Retina (tissue), 1 donor: ENCODE measurements at places on chromosomes 6 and 20.

GRCh38 chr6:93604951-93605350, 185.6 kb upstream of the EPHA7 start:
- DNase-seq, result peak; percentile 33

DNA sequence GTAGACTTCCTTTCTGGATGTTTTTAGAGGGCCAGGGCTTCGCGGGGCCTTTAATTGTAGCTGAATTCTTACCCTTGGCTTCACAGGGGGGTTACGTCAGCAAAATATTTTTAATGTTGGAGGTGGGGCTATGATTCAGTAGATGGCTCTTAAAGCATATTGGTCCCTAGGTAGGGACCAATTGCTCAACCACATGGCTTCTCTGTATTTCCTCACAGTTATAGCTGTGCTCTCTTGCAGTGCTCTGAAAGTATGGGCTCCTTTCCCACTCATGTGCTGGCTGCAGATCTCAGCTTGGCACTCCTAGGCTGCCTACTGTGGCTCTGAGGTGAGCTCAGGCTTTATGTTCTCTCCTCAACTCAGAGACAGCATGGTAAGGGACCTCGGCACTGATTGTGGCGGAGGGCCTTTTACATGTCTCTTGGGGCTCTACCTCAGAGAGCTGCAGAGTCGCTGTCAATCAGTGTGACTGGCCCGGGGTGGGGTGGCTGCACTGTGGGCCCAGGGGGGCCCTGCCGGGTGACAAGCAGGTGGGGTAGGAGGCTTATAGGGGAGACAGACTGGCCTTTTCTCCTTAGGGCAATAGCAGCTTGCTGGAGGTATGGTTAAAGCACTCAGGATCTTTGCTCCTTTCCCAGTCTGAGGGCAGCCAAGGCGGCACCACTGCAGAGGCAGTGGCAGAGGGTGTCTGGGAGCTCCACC, 318.0 kb downstream of the DOK5 start:
- DNase-seq, result no peak

DNA sequence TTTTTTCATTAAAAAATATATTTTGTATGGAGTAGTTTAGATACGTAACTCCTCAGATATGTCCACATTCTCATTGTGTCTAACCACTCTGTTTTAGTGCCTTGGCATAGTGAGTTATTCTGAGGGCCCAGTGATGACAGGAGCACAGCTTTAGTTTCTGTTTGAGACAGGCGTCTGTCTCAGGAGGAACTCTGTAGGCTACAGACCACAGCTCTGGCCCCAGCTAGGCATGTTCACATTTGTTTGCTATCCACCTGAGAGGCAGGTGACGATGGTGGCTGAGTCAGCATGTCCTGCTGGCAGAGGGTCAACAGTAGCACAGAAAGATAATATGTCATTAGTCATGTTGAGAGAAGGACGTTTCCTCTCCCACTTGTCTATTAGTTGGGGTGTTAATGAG, 16.3 kb downstream of the LRRC1 start:
- DNase-seq, result no peak

- DNase-seq, result no peak
Measured at GRCh38 chr6:14344486-14344885, 226.9 kb downstream of the CD83 start.

DNA sequence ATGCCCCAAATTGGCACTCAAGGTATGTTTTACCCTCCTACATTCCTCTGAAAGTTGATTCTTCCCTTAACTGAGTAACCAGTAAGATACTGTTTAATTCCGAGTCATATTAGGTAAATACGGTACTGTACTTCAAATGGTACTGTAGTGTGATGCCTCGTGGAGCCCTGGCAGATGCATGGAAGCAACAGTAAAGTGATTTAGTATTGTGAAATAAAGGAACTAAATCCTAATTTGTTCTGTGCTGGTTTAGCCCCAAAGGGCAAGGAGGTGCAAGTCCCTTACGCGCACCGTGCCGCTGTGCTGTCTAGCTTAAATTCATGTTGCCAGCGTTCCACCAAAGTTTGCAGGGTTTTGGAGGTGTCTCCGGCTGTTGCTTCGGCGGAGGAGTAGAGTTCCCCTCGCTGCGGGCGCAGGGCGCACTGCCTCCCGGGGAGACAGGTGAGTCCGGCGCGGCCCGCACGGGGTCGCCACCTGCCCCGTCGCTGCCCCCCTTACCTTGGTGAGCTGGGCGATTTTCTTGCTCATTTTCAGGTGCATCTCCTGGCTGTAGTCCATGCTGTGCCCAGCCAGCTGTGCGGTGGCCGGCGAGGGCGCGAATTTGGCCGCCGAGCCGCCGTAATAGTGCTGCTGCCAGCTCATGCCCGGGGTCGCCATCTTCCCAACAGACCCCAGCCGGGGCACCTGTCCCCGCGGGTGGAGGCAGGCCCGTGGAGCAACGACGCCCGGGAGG, 655 bp downstream of the FAM184A start:
- peak; percentile 85 for DNase-seq

GRCh38 chr6:137926985-137927384, 59.9 kb downstream of the TNFAIP3 start:
- DNase-seq, result no peak

- DNase-seq, result no peak
Measured at GRCh38 chr6:75603106-75603420, 1.4 kb downstream of the SENP6 start.

DNA sequence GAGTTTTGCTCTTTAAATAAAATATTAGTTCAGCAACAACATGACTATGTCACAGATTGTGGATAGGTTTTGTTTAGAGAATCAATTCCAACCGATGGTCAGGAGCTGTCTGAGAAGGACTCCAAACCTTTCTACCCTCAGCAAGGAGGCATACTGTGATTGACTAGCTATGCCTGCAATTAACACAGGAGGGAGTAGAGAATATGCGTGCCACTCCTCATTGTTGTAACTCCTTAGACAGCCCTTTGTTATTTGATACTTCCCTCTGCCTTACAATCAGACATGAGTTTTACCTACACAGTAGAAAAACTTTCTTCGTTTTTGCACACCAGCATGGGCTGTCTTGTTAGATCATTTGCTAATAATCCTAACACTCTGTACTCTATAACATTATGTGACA, 796.5 kb downstream of the PRIM2 start:
- no peak for DNase-seq

DNA sequence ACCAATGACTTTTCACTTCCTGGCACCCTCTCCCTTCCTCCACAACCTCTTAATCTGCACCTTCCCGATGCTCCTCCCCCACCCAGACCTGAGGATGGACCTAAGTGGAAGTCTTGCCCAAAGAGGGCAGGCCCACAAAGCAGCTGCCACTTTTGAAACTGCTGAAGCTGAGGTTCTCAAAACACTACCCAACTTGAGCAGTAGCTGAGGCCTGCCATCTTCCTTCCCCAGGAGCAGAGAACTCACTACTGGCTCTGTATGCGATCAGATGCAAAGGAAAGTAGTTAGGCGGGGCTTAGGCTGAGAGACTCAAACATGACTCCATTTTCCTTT, 1.5 kb downstream of the HM13 start:
- DNase-seq, result no peak

GRCh38 chr6:37583261-37583660, 83.6 kb upstream of the CCDC167 start:
- DNase-seq, result no peak

GRCh38 chr6:147341486-147341885, 137.3 kb downstream of the STXBP5 start:
- no peak for DNase-seq

DNA sequence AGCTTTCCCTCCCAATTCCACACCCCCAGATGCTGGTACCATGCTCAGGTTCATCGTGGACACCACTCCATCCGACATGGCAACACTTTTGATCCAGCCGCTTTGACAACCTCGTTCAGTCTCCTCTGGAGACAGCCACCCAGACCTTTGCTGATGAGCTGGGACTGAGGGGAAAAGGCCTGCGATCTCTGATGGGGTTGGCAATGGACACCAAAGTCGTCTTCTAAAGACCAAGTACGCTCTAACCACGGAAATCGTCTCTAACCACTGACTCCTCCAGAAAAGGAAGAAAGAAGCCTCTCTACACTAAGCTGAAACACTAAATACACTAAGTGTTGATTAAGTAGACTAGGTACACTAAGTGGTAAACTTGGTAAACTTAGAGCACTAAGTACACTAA, 26.1 kb upstream of the HLA-E start:
- no peak for DNase-seq

- DNase-seq, result no peak
Measured at GRCh38 chr20:24098886-24099285, 110.3 kb upstream of the GGTLC1 start.

DNA sequence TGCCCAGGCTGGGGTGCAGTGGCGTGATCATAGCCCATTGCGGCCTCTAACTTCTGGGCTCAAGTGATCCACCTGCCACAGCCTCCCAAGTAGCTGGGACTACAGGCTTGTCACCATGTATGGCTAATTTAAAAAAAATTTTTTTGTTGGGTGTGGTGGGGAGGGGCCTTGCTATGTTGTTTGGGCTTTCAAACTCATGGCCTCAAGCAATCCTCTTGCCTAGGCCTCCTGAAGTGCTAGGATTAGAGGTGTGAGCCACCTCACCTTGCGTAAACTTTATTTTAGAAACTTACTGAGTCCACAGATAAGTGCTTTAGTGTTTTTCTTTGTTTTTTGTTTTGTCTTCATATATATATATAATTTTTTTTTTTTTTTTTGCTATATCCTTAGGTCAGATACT, 9.1 kb downstream of the SMAP1 start:
- no peak for DNase-seq

DNA sequence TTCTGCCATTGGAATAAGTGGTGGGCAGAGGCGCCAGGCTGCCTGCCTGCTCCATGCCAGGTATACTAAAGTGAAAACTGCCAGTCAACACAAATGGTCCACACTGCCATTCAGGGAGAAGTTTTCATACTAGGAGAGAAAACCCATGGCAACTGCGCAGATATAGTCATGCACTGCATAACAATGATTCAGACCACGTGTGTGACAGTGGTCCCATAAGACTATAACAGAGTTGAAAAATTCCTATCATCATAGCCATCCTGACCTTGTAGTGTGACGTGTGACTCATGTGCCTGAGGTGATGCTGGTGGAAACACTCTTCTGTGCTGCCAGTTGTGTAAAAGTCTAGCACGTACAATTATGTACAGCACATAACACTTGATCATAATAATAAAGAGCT, 25.1 kb downstream of the ZC3H12D start:
- no peak for DNase-seq

GRCh38 chr6:105270511-105270910, 90.7 kb upstream of the POPDC3 start:
- no peak for DNase-seq

GRCh38 chr6:157070403-157071107, 252.8 kb downstream of the TMEM242 start:
- DNase-seq, result peak; percentile 82

DNA sequence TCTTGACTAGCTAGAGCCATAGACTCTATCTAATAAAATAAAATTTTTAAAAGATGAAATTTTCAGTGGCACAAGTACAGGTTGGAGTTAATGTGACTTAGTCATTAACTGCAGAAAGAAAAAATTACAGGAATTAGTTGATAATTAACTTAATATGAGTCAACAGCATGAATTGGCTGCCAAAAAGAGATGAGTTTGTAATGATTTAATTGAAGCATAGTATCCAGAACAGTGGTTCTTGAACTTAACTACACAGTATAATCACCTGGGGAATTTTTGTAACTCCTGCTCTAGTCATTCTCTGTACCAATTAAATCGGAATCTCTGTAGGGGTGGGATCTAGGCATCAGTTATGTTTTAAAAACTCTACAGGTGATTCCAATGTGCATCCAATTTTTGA, 46.3 kb upstream of the HMGN3 start:
- DNase-seq, result no peak

- DNase-seq, result no peak
Measured at GRCh38 chr6:125662296-125662695, 87.1 kb upstream of the HEY2 start.

DNA sequence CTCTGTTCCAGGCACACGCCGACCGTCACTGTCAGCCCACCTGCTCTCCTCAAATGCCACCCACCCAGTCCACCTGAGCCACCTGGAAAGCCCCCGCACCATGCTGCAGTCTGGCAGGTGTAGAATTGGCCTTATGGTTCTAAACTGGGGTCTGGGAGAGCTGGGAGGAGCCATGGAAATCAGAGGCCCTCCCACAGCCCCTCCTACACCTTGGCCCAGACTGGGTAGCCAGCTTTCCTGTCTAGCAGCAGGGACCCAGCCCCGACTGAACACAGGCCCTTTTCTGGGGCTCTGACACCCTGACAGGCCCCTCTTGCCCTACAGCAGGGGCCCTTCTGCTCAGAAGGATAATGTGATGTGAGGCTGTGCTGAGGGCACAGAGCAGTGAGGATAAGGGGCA, 31.1 kb downstream of the LRFN2 start:
- no peak for DNase-seq

GRCh38 chr6:161444464-161444863, 170.6 kb upstream of the AGPAT4 start:
- DNase-seq, result no peak

GRCh38 chr6:91781946-91782345, 1195.1 kb upstream of the MAP3K7 start:
- DNase-seq, result no peak

DNA sequence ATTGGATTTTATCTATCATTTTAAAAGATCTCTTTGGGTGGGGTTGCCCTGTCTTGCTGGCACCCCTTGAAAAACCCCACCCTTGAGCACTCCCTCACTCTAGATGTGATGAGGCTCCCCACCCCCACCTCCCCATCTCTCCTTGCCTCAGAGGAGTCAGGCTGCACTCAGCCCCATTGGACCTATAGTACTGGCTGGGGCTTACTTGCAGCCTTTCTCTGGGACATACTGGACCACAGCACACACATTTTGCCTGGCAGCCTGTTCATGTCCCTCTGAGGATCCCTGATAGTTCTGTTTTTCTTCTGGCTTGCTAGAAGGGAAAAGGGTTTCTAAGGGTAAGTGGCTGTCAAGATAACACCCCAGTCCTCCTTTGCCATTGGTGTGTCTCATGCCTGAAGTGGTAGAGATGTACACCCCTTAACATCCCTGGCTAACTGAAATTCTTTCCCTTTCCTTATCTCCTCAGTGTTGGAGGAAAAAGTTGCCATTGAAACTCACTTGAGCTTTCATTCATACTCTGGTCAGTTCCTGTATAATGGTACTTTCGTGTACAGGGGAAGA, 553.4 kb upstream of the CITED2 start:
- no peak for DNase-seq

DNA sequence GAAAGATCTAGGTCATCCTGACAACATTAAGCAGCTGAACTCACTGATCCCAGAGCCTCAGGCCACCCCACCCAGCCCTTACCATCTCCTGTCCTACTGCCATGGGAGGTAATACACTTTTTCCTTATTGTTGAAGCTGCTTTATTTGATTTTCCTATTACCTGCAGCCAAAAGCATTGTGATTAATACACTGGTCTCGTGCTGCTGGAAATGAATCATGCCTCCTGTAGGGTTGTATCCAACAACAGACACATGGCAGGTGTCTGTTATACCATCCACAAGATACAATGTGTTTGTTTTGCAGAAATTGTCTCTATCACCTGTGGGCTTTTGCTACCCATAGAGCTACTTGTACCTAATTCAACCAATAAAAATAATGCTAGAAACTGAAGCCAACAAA, 34.2 kb downstream of the MYLIP start:
- DNase-seq, result no peak

GRCh38 chr6:124066269-124066668, 262.6 kb downstream of the NKAIN2 start:
- DNase-seq, result no peak

- DNase-seq, result no peak
Measured at GRCh38 chr20:35883336-35883777, 70.9 kb downstream of the SCAND1 start.

- no peak for DNase-seq
Measured at GRCh38 chr6:154353626-154354025, 3.0 kb downstream of the IPCEF1 start.

GRCh38 chr6:43217351-43217750, 11.9 kb downstream of the DNPH1 start:
- DNase-seq, result no peak

- peak; percentile 49 for DNase-seq
Measured at GRCh38 chr20:59404749-59405148, 104.3 kb downstream of the EDN3 start.
